ENCODE measurements at places on chromosomes 16 and 17.

DNA sequence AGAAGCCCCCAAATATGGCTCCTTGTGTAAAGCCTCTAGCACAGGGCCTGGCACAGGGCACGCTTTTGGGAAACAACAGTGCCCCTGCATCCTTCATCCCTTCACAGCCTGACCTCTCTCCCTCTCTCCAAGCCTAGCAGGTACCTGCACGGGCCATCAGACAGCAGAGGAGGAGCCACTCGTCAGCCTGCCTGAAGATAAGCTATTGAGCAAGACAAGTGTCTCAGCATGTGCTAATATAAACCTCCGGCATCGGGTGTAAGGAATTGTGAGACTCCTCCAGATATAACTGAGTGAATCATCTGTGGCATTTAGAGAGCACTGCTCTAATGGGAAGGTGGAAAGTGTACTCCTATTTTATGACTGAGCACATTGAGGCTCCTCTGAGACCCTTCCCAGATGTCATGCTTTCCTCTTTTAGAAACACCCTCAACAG is 38.3 kb downstream of the TBX4 start:
- no peak for DNase-seq

- no peak for DNase-seq
Observed at GRCh38 chr17:40058865-40059264, 3.9 kb upstream of the THRA start.

- no peak for DNase-seq
Observed at GRCh38 chr17:65208717-65209116, 71.5 kb downstream of the RGS9 start.

GRCh38 chr16:87212026-87212425 is 105.2 kb downstream of the C16orf95 start:
- no peak for DNase-seq

DNA sequence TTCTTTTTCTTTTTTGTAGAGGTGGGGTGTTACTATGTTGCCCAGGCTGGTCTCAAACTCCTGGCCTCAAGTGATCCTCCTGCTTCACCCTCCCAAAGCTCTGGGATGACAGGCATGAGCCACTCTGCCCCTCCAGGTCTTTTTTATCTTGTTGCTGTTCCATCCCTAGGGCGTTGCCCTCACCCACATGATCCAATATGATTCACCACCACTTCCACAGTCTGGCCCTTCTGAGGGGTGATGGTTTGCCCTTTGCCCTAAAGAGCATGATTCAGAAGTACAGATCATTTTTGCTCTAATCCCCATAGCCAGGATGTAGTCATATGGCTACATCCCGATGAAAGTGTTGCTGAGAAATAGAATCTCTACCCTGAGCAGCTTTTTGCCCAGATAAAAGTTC is 18.8 kb downstream of the STX4 start:
- DNase-seq: no peak

DNA sequence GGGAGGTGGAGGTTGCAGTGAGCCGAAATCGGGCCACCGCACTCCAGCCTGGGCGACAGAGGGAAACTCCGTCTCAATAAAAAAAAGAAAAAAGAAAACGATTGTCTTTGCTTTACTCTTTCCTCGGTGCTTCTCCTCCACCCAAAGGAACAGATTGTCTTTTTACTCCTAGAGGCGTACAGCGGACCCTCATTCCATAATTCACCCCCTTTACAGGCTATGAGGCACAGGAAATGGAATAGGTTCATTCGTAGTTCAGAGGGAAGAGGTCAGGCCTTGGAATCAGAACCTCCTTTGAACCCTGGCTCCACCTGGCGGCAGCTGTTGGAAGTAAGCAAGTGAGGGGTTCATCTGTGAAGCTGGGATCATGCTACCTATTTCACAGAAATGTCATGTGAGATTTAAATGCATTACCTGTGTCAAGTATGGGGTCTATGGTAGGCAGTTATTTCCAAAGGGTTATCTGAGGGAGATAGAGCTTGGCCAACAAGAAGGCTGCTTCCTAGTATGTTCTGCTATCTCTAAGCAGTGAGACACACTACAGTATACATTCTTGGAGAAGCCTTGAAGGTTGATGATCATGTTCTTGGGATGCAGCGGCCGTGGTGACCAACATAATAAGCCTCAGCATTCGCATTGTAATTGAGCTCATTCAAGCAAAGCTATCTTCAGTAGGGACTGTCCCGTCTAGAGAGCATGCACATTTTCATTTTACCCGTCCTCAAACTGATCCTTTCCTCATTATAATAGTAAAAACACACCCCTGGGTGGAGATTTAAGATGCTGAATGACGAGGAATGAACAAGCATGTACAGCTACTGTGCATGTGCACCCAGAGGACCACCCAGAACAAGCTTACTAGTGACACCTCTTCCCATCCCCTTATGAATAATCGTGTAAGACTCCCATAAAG is 18.7 kb upstream of the ZNF689 start:
- DNase-seq: peak; percentile 84

- DNase-seq: no peak
Observed at GRCh38 chr17:47990962-47991731, 20.2 kb downstream of the CDK5RAP3 start.

- DNase-seq: no peak
Observed at GRCh38 chr17:75589919-75590303, 2.3 kb downstream of the MYO15B start.

DNA sequence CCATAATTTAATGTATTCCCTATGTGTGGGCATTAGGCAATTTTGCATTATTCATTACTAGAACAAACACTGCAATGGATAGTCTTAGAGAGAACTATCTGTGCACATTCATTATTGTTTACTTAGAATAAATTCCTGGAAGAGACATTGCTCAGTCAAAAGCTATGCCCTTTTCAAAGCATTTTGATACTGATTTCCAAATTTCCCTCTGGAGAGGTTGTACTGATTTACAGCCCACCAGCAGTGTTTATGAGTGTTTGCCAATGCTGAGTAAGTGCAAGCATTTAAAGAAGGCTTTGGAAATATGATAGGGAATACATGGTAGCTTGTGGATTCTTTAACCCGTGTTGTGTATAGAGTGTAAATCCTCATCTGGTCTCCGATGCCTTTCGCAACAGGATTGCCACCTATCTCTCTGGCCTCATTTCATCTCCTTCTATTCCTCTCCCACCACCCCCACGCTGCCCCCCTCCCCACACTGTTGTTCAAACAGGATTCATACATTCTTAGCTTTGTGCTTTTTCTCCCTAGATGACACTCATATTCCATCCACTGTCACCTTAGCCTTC is 33.4 kb upstream of the MMD start:
- DNase-seq: no peak

GRCh38 chr16:67055712-67056487 is 27.0 kb downstream of the CBFB start:
- no peak for DNase-seq

GRCh38 chr16:57837305-57838125 is 35.2 kb upstream of the KIFC3 start:
- DNase-seq: no peak

- DNase-seq: no peak
Observed at GRCh38 chr16:89629827-89630610, 16.6 kb downstream of the DPEP1 start.

- DNase-seq: no peak
Observed at GRCh38 chr16:2088759-2089358, 41.1 kb downstream of the TSC2 start.

- DNase-seq: peak; percentile 82
Observed at GRCh38 chr17:8153957-8154607, 1.9 kb upstream of the PER1 start.

DNA sequence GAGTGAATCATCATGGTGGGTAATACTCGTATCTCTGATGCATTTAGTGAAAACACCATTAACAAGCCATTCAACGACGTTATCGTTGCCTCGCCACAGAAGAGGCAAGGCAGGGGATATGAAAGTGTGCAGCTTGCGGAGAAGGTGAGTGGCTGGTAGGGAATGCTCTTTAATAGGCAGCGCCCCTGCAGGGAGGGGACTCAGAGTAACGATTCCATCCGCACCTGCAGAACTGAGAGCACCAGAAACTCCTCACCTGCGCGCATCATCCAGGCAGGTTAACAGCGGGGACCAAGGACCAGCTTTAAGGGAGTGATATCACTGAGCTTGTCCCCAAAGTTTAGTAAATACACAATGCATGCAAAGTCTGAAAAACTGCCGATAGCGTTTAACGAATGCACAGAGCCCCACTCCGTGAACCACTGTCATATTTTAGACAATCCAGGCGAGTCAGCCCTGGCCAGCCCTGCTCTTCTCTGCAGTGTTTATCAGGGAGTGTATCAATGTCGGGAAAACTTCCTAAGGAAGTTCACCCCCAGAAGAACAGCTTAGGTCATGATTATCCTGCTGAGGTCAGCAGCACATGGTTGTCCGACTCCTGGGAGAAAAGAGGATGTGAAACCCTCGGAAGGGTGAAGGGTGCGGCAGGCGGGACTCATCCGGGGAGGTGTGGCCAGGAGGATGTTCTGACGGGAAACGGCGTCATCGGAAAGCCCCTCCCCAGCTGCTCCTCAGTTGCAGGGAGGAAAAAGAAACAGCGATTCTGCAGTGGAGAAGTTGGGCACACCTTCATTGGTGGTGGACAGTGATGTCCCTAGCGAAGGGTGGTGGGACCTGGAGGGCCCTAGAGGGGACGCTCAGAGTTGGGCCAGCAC is 68.5 kb upstream of the DNAH17 start:
- DNase-seq: peak; percentile 22

DNA sequence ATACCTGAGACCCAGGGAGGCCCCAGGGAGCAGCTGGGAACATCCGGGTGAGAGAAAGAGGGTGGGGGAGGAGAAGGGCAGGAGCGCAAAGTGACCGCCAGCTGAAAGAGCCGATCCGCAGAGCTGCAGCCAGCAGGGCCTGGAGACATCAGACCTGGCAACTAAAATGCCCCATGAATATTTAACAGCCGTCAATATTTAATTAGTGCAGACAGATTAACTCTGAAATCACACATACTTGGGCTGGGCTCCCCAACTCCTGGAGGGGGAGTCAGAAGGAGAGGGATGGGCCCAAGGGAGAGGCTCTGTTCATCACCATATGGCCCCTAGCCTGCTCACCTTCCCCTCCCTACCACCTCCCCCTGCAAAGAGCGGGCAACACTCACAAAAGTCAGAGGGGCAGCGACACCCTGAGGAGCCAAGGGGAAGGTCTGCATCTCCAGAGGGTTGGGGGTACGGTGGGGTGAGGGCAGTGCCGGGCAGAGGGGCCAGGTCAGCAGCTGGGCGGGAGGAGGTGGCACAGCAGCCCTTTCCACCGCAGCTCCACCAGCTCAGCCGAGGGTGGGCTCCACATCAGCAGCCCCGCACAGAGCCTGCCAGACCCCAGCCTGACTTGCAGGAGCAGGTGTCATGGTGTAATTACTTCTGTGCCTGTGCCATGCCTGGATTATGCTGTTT is 61.9 kb upstream of the CCL1 start:
- no peak for DNase-seq

DNA sequence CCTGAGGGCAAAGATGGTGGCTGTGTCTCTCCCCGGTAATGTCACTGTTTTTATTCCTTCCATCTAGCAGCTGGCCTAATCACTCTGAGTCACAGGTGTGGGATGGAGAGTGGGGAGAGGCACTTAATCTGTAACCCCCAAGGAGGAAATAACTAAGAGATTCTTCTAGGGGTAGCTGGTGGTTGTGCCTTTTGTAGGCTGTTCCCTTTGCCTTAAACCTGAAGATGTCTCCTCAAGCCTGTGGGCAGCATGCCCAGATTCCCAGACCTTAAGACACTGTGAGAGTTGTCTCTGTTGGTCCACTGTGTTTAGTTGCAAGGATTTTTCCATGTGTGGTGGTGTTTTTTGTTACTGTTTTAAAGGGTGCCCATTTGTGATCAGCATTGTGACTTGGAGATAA is 5.5 kb upstream of the RAPGEFL1 start:
- no peak for DNase-seq

- no peak for DNase-seq
Observed at GRCh38 chr16:11236461-11237254, 19.3 kb downstream of the SOCS1 start.

DNA sequence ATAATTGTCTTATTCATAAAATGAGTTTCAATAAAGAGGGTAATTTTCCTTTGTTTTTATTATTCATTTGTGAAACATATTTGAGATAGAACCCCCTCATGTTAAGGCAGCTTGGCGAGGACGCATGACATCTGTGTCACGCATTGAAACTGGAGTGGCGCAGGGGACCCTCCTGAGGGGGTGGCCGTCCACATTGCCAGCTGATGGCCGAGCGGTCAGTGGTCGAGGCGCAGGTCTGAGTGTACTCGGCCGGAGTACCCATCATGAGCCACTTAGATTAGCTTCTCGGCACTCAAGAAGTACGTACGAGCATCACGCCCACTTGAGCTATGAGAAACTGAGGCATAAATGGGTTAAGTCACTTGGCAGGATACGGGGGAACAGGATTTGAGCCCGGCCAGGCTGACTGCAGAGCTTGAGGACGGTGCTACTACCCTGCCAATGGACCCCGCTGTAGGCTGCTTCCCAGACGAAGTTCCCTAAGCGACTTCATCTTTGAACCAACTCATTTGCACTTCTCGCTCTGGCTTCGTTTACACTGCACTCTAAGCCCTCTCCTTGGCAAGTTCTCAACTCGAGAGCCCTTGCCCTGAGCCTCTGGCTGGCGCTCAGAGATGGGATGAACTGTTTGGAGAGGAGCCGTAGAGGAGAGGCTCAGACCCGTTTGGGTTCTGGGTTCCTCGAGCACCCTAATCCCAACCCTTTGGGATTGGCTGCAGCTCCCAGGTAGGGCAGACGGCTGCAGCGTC is 91.8 kb downstream of the SDK2 start:
- DNase-seq: no peak

- no peak for DNase-seq
Observed at GRCh38 chr17:55432358-55433028, 10.9 kb upstream of the MMD start.

DNA sequence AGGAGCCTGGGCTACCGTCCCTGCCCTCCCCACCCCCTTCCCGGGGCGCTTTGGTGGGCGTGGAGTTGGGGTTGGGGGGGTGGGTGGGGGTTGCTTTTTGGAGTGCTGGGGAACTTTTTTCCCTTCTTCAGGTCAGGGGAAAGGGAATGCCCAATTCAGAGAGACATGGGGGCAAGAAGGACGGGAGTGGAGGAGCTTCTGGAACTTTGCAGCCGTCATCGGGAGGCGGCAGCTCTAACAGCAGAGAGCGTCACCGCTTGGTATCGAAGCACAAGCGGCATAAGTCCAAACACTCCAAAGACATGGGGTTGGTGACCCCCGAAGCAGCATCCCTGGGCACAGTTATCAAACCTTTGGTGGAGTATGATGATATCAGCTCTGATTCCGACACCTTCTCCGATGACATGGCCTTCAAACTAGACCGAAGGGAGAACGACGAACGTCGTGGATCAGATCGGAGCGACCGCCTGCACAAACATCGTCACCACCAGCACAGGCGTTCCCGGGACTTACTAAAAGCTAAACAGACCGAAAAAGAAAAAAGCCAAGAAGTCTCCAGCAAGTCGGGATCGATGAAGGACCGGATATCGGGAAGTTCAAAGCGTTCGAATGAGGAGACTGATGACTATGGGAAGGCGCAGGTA is 762 bp downstream of the CDK12 start:
- DNase-seq: no peak

DNA sequence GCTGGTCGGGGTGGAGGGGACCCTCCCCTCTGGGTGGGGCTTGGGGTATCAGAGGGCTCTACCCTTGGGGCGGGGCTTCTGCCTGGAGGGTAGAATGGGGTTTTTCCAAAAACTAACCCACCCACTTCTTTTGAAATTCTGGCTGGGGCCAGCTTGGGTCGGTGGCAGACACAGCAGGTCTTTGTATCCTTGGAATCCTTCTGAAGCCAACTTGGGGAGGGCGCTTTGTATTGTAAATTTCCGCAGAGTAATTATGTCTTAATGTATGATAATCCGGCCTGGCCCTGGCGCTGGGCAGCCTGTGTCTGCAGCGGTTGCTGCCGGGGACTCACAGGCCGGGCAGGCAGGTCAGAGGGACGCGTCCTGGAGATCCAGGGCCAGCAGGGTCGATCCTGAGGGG is 33.9 kb upstream of the GSE1 start:
- no peak for DNase-seq
